ENCODE measurements at places on chromosomes 3 and 15.
A peak's percentile ranks its signal among the peaks of the same experiment; 100 is the strongest.

DNA sequence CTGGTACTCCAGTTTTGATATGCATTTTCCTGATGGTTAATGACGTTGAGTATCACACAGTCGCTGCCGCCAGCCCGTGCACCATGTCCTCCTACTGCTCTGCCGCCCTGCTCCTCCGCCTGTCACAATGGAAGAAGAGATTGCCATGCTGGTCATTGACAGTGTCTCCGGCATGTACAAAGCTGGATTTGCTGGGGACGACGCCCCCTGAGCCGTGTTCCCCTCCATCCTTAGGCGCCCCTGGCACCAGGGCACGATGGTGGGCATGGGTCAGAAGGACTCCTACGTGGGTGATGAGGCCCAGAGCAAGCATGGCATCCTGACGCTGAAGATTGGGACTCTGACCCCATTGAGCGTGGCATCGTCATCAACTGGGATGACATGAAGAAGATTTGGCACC lies 65.9 kb downstream of the SYN2 start:
- no peak for DNase-seq

DNA sequence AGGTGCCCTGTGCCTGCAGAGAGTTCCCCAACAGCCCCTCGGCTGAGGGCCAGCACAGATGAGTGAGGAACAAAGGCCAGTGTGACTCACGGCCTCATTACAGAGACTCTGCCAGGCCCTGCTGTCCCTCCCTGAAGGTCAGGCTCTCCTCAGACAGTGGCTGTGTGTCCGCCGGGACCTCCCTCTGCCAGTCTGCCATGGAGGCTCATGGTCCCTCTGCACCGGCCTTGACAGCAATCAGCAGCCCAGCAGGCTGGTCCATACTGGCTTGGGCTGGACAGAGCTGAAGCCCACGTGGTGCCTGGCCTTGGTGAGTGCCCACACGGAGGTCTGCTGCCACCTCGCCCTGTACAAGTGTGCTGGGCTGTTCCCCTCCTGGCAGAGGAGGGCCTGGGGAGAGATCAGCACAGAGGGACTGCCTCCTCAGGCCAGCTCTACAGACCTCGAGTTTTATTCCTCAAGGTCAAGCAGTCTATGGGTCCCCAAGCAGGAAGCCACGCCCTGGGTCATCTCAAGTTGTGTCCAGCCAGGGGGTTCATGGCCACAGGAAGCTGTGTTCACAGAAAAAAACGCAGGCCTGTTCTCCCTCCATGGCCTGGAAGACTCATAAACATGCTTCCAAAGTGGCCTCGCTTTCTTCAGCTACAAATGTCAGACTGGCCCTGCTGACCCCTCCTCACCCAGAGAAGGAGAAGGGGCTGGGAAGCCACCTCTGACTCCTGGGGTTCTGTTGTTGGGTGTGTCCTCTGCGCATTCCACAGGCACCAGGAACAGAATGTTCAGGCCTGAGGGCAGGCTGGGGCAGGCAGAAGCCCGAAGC lies 27.0 kb downstream of the SLC41A3 start:
- peak; percentile 69 for DNase-seq

DNA sequence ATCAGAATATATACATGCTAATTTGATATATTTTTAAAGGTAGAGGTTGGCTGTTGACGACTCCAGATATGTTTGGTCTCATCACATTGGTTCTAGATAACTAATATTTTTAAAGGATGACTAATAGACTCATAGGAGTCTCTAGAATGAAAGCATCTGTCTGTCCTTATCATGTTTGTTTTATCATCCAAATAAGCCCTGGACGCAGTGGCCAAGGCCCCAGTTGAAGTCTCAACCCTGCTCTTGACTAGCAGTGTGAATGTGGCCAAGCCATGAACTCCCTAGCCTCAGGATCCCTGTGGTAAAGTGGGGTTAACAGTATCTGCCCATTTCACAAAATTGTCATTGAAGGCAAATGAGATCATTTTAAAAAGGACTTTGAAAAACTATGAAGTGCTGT lies 53.6 kb downstream of the ABHD2 start:
- no peak for DNase-seq

- DNase-seq = no peak
Observed at GRCh38 chr3:72227486-72228070, 442.6 kb upstream of the PROK2 start.

- DNase-seq = peak; percentile 43
Observed at GRCh38 chr3:72336821-72337479, 511.3 kb downstream of the SHQ1 start.

DNA sequence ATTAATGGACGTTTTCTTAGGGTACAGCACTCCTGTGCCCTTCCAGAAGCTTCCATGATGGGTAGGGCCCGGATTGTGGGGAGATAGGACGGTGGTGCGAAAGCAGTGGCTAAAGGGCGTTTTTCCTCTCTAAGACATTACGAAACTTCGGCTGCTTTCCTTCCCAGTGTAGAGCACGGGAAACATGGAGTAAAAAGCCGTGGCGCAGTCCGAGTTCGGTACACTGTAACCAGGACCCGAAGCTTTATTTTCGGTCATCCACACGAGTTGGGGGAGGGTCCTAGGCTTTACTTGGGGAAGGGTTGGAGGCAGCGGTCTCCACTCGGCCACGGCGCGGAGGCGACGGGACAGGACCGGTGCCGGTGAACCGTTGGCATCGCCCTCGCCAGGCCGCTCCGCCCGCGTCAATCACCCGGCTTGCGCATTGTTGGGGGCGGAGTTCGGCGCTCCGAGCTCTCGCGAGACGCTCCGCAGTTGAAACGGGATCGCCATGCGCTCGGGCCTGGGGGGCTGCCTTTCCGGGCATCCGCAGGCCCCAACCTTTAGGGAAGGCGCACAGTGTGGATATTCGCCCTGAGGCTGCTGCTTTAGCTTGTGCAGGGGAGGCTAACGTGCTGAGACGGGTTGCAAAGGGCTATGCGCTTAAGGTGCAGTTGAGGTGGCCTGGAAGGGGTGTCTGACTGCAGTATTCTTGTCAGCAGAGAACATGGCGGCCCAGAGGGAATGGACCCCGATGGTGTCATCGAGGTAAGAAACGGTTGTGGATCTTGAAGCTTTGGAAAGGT lies 546 bp downstream of the EIF4A2 start:
- DNase-seq = peak; percentile 59

GRCh38 chr15:48617619-48618018 lies 27.9 kb downstream of the FBN1 start:
- DNase-seq = no peak

GRCh38 chr3:101377209-101377608 lies 56.8 kb upstream of the IMPG2 start:
- peak; percentile 2 for DNase-seq

- DNase-seq = peak; percentile 16
Observed at GRCh38 chr15:42100021-42100800, 5.8 kb upstream of the PLA2G4D start.

DNA sequence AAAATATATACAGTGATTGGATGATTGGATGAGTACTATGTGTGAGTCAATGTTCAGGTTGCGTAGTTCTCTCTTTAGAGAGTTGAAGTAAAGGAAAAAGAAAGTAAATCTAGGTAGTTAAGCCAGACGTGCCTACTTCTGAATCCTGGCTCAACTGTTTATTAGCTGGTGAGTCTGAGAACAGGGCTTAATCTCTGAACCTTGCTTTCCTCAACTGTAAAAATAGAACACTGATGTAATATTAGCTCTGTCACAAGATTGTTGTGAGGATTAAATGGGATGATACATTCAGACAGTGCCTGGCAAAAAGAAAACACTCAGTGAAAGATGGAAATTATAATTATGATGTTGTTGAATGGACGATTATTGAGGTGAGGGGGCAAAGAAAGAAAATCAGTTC lies 413.4 kb downstream of the MAGI1 start:
- no peak for DNase-seq

DNA sequence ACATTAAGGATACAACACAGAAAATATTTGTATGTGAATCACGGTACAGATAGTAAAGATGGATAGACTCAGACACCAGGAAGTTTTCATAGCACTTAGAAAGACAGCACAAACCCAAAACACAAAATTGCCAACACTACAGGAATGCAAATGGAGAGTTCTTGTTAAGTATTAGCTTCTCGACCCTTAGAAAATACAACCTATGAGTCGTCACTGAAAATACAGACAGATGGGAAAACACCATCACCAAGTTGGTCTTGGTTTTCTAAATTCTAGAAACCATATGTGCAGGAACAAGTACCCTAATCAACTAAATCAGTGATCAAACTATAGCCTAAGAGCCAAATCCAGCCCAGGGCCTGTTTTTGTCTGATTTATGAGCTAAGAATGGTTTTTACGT lies 50.7 kb downstream of the PEAK1 start:
- no peak for DNase-seq

- DNase-seq = peak; percentile 47
Observed at GRCh38 chr3:46845860-46846623, 17.2 kb downstream of the MYL3 start.

DNA sequence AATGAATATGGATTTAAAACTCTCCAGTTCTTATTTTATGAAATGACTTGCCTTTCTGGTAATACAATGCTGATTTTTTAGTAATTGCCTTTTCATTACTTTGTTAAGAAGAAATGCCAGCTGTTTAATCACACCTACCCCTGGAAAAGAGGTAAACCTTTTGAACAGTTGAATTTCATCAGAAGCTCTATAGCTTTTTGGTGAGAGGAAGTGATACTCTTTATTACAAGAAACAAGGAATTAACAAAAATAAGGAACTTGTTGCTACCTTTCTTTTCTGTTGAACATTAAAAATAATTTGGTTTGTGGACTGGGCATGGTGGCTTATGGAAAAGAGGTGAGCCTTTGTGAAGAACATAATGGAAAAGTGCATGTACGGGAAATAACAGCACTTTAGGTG lies 19.7 kb downstream of the BLOC1S6 start:
- no peak for DNase-seq

DNA sequence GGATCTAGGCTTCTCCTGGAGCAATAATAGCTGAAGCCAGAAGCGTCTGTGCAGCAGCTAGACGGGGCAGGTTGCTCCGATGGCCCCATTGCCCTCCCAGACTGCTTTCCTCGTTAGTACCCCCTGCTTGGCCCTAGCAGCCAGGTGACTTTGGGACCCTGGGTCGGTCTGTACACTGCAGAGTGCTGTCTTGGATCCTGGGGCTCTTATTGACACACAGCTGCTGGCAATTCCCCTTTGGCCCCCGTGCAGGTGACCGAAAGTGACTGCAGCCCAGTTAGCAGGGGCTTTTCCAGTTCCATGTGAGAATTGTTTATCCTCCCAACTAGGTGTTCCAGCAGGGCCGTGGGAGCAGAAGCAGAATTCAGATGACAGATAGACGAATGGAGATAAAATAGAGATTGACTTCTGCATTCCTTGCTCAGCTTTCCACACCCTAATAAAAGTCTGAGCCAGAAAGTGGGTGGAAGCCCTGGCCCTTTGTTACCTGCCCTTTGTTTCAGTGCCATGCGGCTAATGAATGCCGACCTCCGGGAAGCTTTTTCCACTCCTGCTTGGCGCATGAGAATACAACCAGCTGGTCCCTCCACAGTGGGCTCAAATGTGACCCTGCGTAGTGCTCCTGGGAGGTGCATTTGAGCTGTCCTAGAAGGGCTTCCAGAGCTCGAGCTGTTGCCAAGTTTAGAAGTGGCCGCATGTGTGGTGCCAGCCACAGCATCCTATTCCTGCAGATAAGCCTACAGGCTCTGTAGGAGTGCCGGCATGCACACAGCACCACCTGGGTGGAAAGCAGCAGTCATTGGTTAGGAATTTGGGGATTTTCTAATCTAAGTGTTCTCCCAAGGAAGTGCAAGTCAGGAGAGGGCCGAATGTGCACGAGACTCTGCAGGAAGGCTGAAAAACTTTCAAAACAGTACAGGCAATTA lies 94.4 kb downstream of the SLCO3A1 start:
- DNase-seq = peak; percentile 93

DNA sequence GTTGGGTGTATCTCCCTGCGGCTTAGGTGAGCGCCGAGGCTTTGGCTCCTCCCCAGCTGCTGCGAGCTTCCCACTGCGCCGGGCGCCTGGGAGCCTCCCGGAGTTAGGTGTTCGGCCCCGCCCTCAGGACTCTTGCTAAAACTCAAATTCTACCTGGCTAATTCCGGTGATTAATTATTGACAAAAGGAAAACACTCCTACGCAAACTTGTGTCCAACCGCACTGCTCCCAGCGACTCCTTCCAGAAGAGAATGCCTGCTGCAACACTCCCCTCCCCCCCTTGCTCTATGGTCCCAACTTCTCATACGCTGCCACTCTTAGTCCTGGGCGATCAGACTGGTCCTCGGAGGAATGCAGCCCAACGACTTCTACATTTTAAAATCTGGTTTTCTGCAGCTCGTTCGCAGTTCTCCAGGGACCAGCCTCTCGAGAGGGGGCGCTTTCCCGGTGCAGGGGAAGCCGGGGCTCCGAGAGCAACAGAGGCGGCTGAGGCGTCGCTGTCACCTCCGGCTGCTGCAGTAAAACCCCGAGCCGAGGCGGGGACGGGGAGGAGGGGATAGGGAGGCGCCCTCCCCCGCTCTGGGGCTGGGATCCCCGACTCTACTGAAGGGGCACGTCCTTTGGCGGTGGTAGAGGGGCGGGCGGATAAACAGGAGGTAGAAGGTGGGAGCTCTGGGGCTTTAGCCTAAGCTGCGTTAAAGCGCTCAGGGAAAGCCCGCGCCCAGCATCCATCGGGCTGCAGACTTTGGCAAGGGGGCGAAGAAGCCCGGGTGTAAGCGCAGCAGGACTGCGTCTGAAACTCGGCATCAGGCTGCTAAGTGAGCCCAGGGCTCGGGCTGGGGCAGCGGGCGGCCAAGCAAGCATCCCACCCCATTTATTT lies at the start of gene SPTSSB:
TSS of gene SPTSSB (minus strand) at position 77 of the 880 bp plus-strand sequence. CDS start 25,194 bp downstream, outside the sequence.
- no peak for DNase-seq

GRCh38 chr3:52093756-52094545 lies 37.6 kb upstream of the DUSP7 start:
- peak; percentile 89 for DNase-seq

DNA sequence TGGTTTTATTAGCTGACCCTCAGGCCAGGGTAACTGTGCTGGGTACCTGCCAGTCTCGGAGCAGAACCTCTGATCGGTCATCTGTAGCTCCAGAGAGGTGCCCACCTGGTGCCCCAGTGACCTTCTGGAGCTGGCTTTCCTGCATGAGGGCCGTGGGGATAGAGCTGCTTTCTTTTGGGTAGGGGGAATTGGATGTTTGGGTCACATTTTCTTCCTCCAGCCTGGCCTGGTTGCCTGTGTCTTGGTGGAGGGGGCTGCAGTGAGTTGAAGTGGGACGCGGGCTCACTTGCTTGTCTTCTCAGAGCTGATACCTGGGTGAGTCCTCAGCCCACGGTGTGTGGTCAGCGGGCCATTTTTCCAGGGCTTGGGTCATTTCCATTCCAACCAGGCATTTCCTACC lies 2.6 kb downstream of the ZNF710 start:
- no peak for DNase-seq

DNA sequence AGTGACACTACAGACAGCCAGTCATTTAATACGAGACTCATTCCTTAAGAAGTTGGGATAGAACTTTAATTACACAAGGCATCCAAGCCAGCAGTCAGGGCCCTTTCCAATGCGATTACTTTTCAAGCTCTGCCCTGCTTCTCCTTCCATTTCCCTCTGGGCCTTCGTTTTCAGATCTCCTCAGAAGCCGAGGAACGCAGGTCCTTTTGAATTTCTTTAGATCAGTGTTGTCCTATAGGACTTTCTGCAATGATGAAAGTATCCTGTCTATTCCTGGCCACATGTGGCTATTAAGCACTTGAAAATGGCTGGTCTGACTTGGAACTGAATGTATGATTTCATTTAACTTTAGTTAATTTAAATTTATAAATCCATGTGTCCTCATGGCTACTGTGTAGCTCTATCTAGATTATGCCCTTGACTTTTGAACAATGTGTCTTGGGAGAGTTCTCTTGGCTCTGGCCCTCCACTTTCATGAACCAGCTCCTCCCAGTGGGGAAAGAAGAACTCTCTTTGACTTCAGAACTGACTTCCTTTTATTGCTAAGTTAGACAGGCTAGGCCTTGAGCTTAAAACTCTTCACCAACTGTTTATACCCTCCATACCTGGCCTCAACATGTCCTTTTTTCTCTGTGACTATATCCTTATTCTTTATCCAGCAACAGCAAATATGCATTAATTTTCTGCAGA lies 22.6 kb downstream of the TGFBR2 start:
- DNase-seq = no peak
